ENCODE measurements at places on chromosomes 7 and 10.

DNA sequence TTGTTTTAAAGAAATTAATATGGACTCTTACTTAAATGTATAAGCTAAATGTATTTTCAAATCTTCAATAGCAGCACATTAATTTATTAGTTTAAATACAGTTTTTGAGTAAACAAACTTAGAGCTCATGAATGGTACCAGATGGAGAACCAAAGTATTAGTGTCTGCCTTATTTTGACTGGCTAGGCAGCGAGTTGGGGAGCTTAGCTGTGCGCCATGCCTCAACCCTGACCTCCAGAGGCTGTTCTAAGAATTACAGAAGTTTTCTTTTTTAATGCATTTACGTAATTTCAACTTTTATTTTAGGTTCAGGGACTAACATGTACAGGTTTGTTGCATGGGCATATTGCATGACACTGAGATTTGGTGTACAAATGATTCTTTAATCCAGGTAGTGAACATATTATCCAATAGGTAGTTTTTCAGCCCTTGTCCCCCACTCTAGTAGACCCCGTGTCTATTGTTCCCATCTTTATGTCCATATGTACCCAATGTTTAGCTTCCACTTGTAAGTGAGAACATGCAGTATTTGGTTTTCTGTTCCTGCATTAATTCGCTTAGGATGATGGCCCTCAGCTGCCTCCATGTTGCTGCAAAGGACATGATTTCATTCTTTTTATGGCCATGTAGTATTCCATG lies 166.8 kb downstream of the IQUB start:
- peak; percentile 37 for DNase-seq

- peak; percentile 23 for DNase-seq
Measured at GRCh38 chr10:31770307-31770902, 158.2 kb downstream of the ARHGAP12 start.

GRCh38 chr7:135074096-135074495 lies 73.8 kb upstream of the TMEM140 start:
- peak; percentile 4 for DNase-seq

DNA sequence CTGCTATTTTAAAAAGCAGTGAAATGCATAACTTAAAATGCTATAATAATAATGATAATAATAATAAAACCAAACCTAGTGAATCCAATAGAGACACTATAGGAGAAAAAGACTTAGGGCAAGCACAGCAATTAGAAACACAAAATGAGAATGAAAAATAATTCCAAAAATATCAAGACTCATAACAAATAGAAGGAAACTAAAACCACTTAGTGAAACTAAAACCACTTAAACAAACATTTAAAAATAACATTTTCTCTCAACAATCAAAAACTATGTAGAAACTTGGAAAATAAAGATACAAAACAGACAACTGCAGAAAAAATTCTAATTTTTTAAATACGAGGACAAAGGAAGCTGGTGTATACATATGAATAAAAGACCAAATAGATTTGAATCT lies 655.2 kb upstream of the NRG3 start:
- DNase-seq, result no peak

- DNase-seq, result peak; percentile 26
Measured at GRCh38 chr10:69742928-69743602, 58.6 kb upstream of the COL13A1 start.

- peak; percentile 77 for DNase-seq
Measured at GRCh38 chr10:71068861-71069271, 143.5 kb upstream of the UNC5B start.

DNA sequence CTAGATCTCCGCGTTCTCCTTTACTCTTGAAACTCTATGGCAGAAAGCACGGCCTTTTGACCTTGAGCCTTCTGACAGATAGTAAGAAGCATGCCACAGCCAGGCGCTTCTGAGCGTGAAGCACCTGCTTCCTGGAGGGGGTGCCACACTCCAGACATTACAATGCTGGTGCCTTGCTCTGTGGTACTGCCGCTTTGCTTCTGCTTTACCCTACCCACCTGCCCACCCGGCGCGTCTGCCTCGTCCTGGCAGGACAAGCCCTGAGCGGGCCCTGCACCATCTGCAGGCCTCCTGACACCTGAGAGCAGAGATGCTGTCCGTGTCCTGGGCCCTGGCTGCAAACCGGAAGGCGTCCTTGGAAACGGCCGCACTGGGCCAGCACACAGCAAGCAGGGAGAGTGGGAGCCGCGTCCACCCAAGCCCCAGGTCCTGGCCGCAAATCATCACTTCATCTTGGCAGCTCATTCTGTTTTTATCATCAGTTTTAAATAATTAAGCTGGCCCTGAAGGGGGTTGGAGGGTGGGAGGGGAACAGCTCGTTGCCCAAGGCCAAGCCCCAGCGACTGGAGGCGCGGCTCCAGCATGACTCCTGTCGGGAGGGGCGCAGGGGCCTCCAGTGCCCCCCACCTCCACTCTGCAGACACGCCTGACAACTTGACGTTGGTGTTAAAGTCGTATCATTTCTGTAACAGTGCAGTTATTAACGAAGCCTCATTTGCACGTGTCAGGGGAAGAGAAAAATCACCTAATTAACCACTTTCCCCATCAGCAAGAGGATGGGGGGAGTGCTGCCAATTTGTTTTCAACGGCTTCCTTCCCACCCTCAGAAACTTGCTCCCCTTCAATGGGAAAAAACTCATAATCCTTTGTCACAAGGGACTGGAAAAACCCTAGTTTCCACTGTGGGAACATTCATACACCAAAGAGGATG lies 132.2 kb downstream of the MAD1L1 start:
- DNase-seq, result no peak

GRCh38 chr7:22481726-22482125 lies 18.3 kb downstream of the STEAP1B start:
- DNase-seq, result no peak

DNA sequence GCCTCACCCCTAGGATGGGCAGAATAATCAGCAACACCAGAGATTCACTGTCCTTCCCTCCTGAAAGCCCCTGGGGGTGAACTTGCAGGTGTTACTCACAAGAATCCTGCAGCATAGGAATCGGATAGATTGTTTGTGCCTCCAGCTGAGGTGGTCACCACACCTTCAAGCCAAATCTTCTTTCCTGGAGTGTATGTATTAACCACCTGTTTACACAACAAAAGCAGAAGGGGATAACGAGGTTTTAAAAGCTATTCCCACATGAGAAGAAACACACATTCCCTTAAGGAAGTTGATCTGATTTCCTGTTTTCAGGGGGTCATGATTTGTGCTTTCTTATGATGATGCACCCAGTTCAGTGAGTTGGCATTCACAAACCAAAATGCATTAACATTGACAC lies 173.8 kb upstream of the HPS1 start:
- DNase-seq, result no peak

DNA sequence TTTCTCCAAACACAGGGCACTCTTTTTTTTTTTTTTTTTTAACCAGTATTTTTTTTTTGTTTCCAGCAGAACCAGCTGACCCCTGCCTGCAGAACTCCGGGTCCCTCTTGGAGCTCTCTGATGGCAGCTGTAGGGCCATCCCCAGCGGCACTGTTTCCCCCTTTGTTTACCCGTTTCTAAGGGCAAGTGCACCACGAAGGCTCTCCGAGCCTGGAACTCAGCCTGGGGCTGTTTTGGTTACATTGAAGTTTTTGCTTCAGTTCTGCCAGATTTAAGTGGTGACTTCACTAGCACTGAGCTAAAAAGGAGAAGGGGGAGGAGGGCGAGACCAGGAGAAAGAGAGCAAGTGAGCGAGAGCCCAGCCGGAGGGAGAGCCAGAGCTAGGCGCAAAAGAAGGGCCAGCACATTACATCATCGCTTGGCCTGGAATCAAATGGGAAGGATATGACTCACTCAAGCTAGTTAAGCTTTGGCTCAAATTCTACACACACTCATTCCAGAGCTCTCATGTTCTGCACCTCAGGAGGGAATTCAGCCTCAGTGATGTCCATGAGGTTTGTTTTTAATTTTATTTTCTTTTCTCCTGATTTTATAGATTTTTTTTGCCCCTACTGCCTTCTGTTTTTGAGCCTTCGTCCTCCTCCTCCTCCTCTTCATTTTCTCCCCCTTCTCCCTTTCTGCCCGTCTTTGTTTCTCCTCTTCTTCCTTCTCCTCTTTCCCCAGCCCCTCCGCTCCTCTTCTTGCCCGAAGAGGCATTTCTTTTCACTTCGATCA lies 272.3 kb downstream of the TRIL start:
- peak; percentile 22 for DNase-seq

DNA sequence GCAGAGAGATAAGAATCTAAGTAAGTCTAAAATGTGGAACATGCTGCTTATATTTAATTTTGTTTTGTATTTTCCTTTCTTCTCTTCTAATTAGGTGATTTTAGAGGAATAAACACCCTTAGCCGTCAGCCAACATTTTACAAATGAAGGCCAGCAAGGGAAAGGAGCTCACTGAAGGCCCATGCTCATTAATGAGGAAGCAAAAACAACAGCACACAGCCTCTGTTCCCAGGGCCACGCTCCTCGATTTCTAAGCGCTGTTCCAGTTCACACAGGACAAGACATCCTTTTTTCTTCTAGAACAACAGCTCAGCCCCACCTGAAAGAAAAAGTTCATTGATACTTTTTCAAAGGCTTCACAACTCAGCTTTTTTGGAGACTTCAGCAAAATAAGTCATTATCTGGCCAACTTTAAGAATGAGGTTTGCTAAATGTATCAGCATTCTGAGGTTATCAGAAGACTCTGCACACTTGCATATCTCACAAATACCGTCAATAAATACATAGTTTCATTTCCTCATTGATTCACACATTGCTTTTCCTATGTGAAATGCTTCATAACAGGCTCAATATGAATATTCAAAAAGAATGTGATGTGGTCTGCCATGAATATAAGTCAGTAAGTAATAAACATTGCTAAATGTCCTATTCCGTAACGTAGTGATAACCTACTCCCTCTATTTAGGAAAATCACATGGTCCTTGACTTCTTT lies 34.8 kb upstream of the SFMBT2 start:
- no peak for DNase-seq

- no peak for DNase-seq
Measured at GRCh38 chr10:44282626-44283300, 102.1 kb downstream of the CXCL12 start.

- DNase-seq, result no peak
Measured at GRCh38 chr10:18142151-18142550, 1.9 kb downstream of the CACNB2 start.

GRCh38 chr7:99385564-99385963 lies 11.0 kb downstream of the ARPC1B start:
- no peak for DNase-seq

GRCh38 chr7:102258749-102259107 lies 27.9 kb upstream of the SH2B2 start:
- peak; percentile 59 for DNase-seq

DNA sequence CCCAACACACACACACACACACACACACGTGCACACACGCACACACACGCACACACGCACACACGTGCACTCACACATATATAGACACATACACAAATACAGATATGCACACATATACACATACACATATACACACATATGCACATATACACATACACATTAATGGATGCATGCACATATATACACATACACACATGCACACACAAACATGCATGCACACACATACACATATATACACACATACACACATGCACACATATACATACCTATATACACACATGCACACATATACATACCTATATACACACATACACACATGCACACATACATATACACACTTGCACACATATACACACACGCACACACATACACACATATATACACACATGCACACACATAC lies 312.4 kb upstream of the PFKP start:
- no peak for DNase-seq

- DNase-seq, result peak; percentile 83
Measured at GRCh38 chr7:152615031-152615741, 60.8 kb downstream of the XRCC2 start.

- DNase-seq, result no peak
Measured at GRCh38 chr7:66070222-66070621, 5.4 kb upstream of the ASL start.

- no peak for DNase-seq
Measured at GRCh38 chr7:27123477-27124053, 7.0 kb downstream of the HOXA4 start.

DNA sequence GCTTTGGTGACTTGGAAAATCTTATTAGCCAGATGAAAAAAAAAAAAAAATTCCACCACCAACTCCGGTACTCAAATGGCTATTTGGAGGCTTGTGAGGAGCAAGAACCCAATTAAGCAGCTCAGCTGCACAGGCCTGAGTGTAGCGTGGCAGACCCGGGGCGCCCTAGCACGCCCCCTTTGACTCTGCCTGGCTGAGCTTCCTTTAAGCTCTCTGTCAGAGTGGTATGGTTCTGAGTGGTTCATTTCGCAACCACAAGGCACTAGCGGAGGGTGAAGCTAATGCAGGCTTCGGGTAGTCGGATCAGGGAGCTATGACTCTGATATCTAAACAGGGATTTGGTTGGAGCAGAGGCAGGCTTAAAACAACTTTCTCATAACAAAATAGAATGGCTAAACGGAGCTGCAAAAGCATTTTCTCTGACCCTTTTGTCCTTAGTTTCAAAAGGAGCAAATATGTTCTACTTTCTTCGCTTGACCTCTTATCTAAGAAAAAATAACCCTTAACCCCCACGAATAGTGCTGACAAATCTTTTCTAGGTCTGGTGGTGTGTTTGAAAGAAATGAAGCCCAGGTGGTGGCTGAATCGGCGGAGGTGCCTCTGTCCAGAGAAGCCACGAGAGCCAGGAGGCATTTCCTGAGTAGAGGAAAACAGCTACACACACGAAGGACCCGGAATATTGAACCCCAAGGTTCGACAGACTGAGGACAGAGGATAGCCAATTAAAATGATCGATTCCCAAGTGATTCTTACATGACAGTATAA lies 285.4 kb upstream of the GLI3 start:
- peak; percentile 51 for DNase-seq

DNA sequence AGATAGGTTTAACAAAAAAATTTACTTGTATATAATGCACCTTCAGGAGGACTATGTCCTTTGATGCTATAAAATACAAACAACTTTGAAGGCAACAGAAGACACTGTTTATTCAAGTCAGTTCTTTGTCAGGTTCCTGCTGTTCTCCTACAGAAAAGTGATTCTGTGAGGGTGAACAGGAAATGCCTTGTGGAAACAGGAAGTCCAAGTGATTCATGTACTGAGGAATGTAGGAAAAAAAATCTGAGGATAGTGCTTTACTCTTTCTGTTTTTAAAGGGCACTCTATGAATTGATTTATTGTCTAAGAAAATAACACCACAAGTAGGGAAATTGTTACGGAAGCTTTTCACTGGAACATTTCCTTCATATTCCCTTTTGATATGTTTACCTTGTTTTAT lies 171.9 kb downstream of the HDAC9 start:
- no peak for DNase-seq

- DNase-seq, result no peak
Measured at GRCh38 chr7:44881610-44882009, 3.7 kb downstream of the PURB start.

DNA sequence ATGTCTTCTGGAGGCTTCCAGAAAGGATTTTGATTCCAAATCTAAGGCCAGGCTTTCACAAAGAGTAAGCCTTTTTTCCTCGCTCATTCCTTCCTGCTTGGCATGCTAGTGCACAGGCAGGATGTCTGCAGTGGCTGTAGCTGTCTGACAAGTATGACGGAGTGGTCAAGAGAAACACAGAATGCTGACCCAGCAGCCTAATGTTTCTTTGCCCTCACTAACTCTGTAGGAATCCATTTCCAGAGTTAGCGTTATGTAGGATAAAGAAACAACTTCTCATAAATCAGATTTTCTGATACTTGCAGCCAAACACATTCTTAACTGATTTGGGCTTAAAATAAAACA lies 190.8 kb upstream of the AGK start:
- DNase-seq, result no peak
